ENCODE measurements at places on chromosomes 3 and 15. TPM values are rescaled to one million over a fixed set of nuclear protein-coding genes. Genes with fewer than 3 reads are reported as not detected.

KLHDC8B gene
- 129 TPM for total RNA-seq

RBP2 gene
- not detected for total RNA-seq

AAGAB gene
- 18.1 TPM for total RNA-seq

PLS1 gene
- 1.9 TPM for total RNA-seq

- no peak for DNase-seq
Measured at GRCh38 chr3:186277268-186277909, 84.6 kb downstream of the DGKG start.

DNA sequence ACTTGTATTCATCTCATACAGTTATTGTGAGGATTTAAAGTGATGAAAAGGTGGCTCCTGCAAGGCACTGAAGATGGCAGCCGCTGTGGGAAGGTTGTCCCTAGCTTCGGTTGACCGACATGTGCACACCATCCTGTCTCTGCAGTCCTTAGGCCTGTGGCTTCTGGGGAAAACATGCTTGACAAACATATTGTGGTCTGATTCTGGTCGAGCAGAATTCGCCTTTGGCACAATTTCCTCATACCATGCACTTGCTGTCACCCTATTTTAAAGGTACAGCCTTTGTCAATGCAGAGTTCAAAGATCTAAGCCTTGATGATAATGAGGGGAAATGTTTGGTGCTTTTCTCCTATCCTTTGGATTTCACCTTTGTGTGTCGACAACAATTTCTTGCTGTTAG, 50.9 kb downstream of the PRICKLE2 start:
- DNase-seq = no peak

Data from Right ventricle myocardium superior (tissue), 1 donor.